ENCODE measurements at places on chromosomes 2 and 18.

DNA sequence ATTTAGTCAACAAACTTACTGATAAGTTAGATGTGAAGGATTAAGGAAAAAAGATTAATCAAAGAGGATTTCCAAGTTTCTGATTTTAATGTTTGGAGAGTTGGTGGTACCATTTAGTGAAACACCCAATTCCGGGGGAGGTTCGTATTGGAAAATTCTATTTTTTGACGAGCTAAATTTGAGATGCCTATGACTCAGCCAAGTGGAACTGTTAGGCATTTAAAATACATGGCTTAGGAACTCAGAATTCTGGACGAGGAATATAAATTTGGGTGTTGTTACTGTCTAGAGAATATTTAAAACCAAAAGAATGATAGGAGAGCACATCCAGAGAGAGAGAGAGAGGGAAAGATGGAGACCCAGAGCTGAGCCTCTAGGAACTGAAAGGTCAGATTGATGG, 103.6 kb downstream of the TMX3 start:
- DNase-seq: no peak

GRCh38 chr18:56382541-56382940, 255.9 kb downstream of the TXNL1 start:
- DNase-seq: no peak

GRCh38 chr2:45543257-45543656, 67.8 kb downstream of the SRBD1 start:
- no peak for DNase-seq

- no peak for DNase-seq
Observed at GRCh38 chr2:205148755-205149154, 533.5 kb upstream of the NRP2 start.

DNA sequence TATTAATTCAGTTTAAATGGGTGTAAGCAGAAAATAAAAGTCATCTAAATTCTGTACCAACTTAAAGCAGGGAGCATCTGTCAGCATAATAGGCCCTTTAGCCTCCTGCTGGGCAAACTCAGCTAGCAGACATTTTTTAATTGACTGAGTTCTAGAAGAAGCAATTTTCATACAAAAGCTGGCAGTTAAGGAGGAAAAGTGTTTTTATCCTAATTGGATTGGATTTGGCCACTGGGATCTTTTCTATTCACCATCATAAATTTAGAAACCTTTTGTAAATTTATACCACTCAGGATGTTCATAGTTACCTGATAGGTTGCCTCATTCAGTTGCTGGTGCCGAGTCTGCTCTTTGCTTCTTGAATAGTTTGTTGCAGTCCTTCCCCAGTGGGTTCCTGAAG, 262.7 kb upstream of the FSIP2 start:
- DNase-seq: no peak

- DNase-seq: no peak
Observed at GRCh38 chr2:32666704-32667103, 38.9 kb downstream of the TTC27 start.

- DNase-seq: no peak
Observed at GRCh38 chr2:172373766-172374165, 53.6 kb upstream of the ITGA6 start.

All from activated CD4-positive, alpha-beta T cell treated with anti-CD3 and anti-CD28 coated beads, Interleukin-2, amount 50 U/mL, for 1 hour (primary cell).